ENCODE measurements at places on chromosomes 4 and X.
A peak's percentile ranks its signal among the peaks of the same experiment; 100 is the strongest.

- no peak for DNase-seq
Measured at GRCh38 chrX:87425618-87426017, 92.0 kb upstream of the KLHL4 start.

GRCh38 chrX:18640686-18641085 is 31.2 kb downstream of the RS1 start:
- DNase-seq: no peak

GRCh38 chr4:1478766-1479355 is 72.6 kb upstream of the NKX1-1 start:
- DNase-seq: no peak

- no peak for DNase-seq
Measured at GRCh38 chr4:153713866-153714646, 30.0 kb downstream of the TLR2 start.

GRCh38 chr4:1169691-1170096 is 2.7 kb downstream of the SPON2 start:
- DNase-seq: no peak

DNA sequence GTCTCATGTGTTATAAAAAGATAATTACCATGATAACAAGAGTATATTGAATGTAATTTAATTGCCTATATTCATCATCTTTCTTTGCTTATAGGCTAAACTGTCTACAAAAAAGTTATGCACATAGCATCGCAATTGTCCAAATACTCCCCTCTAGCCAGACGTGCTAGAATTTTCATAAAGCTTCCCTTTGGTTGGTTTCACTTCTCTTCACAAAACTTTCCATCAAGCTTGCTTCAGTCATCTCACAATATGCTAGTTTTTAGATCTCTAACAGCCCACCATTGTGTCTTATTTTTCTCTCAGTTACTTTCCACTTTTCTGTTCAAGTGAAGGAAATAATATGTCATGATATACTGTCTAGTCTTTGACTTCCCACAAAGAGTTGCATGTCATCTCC is 448.3 kb upstream of the SPANXN1 start:
- no peak for DNase-seq

GRCh38 chr4:145171911-145172310 is 8.5 kb downstream of the OTUD4 start:
- no peak for DNase-seq

DNA sequence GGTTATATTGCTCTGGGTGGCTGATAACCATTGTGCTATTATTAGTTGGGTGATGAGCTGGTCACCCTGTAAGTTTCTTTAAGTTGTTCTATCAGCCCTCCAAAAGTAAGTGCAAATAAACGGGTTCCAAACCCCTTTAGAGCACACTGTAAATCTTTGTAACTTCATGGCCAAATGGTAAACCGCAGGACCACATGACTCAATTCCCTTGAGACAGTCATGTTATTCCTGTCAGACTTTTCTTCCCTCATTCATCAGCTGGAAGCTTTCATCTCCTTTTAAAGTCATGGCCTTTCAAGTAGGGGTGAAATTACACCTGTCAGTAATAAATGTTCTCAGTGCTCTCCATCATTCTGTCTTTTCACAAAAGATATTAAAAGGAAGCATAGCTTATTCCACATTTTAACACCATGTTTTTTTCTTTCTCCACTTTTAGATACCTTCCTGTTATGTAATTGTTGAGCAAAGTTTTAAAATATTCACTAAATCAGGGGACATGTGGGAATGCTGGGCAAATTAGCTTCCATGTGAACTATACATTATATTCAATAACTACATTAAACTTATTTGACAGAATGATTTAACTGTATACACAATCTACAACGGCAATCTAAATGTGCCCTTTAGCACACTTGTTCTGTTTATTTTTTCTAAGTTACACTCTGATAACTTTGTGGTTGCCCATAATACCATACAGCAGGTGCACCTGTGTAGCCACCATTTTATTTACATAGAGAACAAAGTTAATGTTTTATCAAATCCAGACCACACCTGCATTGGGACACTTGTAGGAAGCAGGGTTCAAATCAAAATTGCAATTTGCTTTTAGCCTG is 275.5 kb downstream of the CFAP299 start:
- no peak for DNase-seq

DNA sequence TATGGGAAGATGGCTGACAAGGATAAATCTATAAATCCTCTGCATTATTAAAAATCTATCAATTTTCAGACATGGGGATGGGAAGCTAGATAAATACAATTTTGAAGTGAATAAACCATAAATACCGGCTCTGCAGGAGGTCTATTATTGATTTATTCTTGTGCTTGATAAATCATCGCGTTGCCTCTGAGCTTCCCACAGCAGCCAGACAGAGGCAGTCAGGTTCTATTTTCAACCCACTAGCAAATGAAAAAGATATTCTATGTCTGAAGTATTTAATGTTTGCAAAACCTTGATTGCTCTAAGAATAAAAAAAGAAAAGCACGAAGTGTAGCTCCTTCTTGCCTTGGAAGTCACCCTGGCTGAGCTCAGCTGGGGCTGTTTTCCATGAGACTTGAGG is 216.2 kb downstream of the DHRSX start:
- DNase-seq: no peak

DNA sequence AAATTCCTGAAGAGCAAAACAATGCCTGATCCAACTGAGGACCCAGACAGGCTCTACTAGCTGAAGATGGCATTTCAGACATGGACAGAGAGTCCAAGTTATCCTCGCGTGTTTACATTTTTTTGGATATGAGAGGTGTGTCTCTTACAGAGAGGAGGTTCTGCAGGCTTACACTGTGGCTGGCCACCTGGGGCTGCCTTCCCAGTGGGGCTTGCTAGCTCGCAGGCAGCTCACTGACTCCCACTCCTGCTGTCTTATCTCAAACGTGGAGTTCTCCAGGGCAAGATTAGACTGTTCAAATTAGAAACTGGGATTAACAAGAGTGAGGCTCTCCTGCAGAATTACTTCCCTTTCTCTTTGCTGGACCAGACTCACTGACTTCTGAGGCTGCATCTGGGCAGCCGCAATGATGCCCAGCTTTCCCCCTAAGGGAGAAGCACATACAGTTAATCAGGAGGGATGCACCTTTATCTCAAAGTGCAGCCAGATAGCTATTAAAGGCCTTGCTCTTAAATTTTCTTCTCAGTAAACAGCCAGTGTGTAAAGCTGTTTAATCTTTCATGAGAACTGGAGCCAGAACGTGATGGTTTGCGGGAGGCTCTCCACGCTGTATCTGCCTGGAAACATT is 123.0 kb downstream of the ENPP6 start:
- no peak for DNase-seq

DNA sequence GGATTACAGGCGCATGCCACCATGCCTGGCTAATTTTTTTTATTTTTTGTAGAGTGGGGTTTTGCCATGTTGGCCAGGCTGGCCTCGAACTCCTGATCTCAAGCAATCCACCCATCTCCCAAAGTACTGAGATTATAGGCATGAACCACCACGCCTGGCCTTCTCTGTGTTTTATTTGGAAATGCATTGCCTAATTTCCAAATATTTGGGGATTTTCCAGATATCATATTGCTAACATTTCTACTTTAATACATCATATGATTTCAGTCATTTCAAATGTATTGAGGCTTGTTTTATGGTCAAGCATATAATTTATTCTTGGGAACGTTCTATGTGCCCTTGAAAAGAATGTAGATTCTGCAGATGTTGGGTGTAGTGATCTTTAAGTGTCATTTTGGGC is 38.8 kb downstream of the FGF2 start:
- DNase-seq: no peak

GRCh38 chr4:7890635-7891393 is 48.8 kb downstream of the AFAP1 start:
- no peak for DNase-seq

- DNase-seq: no peak
Measured at GRCh38 chr4:74166818-74167217, 8.9 kb downstream of the MTHFD2L start.

GRCh38 chr4:41989994-41990364 is 351 bp upstream of the SLC30A9 start:
- DNase-seq: no peak

- DNase-seq: peak; percentile 78
Measured at GRCh38 chrX:53088136-53088974, 5.6 kb upstream of the KANTR start.

- DNase-seq: no peak
Measured at GRCh38 chr4:13483136-13483767, 888 bp downstream of the RAB28 start.

GRCh38 chr4:52266537-52267137 is 215.5 kb downstream of the SPATA18 start:
- DNase-seq: no peak

- peak; percentile 69 for DNase-seq
Measured at GRCh38 chrX:1462596-1463251, 10.0 kb upstream of the ASMTL start.

DNA sequence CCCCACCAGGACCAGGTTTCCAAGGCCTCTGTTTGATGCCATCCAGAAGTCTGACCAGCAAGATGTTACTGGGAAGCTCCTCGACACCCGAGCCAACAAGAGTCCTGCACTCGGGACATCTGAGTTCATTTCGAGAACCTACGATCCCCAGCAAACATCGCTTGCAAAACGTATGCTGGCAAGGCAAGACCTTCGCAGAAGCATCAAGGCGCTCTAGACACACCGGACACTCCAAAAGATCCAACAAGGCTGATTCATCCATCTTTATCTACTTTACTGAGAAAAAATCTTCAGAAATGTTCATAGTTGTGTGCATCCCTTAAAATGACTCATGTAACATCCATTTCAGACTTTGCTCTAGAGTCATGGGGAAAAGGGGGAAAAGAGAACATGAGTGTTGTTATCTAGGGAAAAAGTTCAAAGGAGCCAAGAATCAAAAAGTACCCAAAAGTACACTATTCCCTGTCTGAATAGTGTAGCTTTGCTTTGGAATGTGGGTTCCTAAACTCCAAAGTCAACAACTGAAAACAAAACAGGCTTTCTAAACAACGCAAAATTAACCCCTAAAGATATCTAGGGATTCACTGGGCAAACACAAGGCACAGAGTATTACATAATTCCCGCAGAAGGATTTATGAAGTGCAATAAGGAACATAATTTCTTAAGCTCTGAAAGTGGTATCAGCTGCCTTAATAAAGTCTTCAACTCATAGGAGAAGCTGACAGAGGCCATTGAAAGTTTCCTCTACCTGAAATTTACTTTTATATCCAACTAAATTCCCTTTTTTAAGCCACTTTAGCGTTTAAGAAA is 1.6 kb downstream of the SH3RF1 start:
- DNase-seq: no peak

GRCh38 chr4:13461191-13461905 is 22.8 kb downstream of the RAB28 start:
- no peak for DNase-seq

- no peak for DNase-seq
Measured at GRCh38 chr4:184328022-184328736, 110.5 kb upstream of the ENPP6 start.

DNA sequence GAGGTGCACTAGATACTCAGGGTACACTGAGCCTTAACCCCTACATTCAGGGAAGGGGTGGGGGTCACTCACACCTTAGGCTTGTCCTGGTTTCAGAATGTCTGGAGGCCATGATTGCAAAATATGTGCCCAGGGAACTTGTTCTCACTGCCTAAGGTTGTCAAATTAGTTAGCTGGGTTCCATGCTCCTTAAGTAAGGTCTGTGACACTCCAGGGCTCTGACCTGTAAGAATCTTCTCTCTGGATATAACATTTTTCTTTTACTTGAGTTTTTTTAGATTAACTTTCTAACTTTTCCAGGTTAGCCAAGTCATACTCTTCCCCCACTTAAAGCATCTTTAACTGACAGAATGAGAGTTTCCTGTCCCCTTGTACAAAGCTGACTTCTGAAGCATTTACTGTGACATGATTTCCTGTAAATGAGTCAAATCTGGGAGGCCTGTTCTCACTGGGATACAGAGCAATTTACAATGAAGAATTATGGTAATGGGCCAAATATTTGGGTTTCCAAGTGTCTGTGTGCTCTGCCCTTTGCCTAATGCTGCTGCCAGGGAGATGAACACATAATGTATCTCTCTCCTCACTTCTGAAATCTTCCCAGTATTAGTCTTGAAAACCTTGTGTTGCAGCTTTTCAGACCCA is 101.7 kb downstream of the GATB start:
- no peak for DNase-seq

DNA sequence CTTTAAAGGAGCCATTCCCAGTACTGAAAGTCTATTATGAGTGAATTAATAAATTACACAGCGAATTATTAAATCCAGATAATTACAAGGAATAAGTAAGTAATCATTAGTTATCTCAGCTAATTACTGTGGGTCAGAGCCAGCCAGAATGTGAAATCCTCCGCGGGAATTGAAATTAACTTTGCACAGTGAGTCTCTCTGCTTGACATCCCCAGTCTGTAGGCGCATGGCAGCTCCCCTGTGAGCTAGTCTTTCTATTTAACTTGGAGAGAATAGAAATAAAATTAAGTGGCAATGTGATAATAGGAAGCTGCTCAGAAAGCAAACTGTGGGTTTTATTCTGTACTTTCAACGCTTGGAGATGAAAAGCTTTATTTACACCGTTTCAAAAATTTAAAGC is 7.2 kb downstream of the POU4F2 start:
- no peak for DNase-seq

DNA sequence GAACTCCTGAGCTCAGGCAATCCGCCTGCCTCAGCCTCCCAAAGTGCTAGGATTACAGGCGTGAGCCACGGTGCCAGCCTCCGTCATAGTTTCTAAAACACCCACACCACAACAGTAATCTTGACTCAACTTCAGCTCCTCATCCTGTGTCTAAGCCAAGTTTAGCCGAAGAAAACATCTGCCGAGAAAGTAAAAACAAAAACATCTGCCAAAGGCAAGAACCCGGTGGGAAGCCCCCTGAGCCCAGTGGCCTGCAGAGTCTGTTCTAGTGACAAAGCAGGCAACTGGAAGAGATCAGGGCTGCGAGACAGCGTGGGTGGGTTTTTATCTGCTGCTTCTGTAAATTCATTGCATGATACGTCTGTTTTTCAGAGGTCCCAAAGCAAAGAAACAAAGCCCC is 26.6 kb upstream of the CD99 start:
- DNase-seq: no peak

DNA sequence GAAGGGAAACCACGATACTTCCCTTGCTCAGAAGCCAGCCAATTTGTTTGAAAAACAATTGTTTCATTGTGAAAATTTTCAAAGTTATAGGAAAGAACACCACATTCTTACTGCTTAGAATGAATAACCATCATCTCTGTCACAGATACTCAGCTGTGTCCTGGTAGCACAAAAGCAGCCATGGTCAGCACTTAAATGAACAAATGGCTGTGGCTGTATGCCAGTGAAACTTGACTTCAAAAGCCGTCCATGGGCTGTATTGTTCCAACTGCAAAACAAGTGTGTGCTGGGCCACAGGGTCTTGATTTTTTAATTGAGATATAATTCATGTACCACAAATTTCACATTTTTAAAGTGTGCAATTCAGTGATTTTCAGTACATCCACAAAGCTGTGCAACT is 19.6 kb downstream of the NSDHL start:
- DNase-seq: no peak

- no peak for DNase-seq
Measured at GRCh38 chr4:59536428-59536827, 1663.7 kb upstream of the ADGRL3 start.

DNA sequence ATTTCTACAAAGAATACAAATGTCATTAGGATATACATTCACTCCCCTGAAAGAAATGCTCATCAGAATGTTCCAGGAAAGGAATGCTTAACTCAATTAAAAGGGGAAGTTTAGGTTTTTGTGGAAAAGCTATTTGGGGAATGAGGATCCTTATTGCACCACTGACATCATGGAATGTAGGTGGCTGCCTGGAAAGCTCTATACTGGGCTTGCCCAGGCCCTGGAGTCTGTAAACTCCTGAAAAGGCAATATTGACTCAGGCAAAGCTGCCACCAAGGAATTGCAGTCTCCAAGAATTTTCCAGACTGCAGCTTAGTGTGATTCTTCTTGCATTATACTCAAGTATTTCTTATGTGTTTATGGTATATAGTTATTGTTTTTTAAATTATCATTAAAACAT is 15.7 kb downstream of the DAPP1 start:
- DNase-seq: no peak

Measured in T-helper 1 cell (primary cell).